ENCODE measurements at places on chromosomes 2 and 18.

- DNase-seq = no peak
Observed at GRCh38 chr18:10688766-10689165, 162.9 kb downstream of the NAPG start.

DNA sequence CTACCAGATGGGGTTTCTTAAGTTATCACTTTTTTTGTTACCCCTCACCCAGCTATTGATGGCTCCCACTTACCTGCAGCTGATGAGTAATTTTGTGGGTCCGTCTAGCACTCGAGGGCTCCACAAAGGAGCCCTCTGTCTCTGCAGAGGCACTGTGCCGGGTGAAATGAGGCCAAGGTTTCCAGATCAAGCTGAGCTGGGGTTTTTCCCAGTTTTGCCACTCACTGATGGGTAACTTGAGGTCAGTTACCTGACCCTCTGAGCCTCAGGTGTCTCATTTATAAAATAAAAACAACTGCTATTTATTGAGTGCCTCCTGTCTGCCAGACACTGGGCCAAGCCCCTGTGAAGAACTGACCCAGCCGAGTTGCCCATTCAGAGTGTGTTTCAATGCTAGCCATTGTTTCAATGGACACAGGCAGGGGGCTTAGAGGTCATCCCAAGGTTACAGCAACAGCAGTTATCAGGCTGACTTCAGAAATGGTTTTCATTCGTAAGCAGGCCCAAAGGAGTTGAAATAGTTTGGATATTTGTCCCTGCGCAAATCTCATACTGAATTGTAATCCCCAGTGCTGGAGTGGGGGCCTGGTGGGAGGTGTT lies 192.9 kb downstream of the NCK2 start:
- no peak for DNase-seq

GRCh38 chr2:15912203-15912602 lies 28.1 kb upstream of the MYCN start:
- DNase-seq = peak; percentile 91

DNA sequence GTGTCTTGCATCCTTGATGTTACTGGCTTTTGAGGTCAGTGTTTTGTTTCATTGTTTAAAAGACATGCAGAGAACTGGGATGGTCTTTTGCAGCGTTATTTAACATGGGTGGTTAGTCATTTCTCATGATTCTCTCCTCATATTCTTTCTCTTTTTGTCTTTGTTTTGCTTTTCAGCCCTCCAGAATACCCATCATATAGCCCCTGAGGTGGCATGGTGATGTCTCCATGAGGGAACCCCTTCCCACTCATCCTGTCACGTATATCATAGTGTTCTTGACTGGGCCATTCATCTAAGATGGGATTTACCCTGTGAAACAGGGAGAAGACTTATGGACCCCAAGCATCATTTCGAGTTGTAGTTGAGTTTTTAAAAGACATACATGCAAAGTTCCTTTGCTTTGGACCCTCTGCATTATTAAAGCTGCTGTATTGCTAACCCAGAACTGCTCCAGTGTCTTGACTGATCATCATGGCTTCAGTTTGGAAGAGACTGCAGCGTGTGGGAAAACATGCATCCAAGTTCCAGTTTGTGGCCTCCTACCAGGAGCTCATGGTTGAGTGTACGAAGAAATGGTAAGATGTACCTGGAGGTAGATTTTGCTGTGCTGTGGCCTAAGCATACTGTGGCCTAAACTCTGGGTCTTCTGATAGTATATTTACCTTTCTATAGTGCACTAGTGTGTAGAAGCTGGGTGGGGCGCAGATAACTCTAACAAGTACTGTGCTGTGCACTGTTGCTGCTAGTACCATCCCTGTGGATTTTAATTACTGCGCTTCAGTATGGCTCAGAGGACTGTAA lies 1.4 kb downstream of the EHBP1 start:
- DNase-seq = no peak

DNA sequence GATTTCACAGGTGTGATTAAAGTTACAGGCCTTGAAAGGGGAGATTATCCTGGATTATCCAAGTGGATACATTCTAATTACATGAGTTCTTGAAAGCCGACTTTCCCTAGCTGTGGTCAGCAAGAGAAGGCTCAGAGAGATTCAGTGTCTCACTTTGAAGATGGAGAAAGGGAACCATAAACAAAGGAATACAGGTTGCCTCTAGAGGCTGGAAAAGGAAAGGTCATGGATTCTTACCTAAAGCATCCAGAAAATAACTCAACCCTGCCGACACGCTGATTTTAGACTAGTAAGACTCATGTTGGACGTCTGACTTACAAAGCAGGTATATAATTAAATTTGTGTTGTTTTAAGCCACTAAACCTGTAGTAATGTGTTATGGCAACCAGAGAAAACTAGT lies 1095.7 kb upstream of the ZEB2 start:
- DNase-seq = no peak

- no peak for DNase-seq
Observed at GRCh38 chr2:156459720-156460119, 23.5 kb downstream of the GPD2 start.

- DNase-seq = no peak
Observed at GRCh38 chr18:2971741-2972552, 41.0 kb downstream of the LPIN2 start.

DNA sequence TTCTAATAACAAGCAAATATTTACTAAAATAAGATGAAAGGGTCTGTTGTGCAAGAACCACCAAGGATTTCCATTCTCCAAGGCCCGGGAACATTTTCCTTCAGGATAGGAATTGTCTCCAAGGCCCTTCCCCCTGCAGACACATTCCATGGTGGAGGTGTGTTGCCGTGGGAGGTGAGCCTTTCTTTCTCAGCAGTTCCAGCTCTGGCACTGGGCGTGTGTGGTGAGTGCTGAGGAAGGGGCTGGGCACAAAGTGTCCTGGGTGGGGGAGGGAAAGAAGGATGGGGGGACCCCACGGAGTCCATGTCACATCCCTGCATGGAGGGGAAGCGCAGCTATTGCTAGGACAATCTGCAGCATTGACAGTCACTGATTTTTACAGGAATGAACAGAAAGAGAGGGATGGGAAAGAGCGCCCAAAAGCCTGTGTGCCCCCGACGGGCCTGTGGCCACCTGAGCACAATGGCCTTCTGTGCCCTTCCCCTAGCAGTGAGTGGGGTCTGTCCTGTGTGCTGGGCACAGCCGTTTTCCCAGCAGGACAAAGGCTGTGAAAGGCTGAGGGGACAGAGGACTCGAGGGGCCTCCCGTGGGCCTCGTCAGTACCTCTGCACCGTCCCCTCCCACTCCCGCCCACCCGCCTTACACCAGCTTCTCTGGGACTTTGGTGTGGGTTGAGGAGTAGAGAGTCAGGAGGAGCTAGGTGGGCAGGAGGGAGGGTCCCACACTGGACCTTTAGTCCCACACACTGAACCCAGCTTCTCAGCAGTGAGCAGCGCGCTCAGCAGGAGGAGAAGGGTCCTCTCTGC lies 79.8 kb downstream of the PTGR3 start:
- DNase-seq = no peak

DNA sequence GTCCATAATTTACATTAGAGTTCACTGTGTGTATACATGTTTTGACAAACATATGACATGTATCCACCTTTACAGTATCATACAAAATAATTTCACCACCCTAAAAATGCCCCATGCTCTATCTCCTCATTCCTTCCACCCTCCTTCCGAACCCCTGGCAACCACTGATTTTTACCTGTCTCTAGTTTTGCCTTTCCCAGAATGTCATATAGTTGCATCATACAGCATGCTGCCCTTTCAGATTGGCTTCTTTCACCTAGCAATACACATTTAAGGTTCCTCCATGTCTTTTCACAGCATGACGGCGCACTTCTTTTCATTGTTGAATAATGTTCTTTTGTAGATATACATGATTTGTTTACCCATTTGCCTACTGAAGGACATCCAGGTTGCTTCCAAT lies 10.4 kb downstream of the LRPPRC start:
- no peak for DNase-seq

GRCh38 chr2:159998243-159998642 lies 64.2 kb downstream of the PLA2R1 start:
- no peak for DNase-seq

DNA sequence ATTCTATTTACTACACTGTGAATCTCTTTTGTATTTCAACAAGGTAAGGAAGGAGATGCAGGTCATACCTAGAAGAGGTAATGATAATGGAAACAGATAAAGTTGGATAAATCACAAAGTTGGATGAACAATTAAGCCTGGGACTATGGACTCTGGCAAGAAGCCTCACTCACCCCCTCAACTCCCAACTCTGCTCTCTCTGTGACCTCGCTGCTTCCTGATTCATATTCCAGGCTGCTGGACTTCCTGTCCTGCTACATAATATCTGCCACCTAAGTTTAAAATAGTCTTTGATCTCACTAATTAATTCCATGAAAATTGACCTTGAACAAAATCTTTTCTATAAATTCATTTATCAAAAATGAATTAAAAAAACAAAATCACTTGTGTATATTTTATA lies 215.3 kb downstream of the CALCRL start:
- no peak for DNase-seq

DNA sequence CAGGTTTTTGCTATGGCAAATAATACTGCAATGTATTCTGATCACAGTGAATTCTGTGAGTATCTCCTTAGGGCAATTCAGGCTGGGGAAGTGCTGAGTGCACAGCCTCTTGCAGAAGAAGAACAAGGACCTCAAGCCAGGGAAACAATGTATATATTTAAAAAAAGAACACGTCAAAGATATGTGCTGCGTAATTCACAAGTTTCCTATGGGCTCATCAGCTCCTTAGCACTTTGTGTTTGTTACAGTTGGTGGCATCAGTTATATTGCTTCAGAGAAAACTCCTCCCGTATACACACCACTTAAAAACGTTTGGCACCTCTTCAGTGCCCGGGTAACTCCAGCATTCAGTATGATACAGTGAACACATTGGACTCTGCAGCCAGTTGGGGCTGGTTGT lies 16.5 kb upstream of the MARCO start:
- DNase-seq = no peak

DNA sequence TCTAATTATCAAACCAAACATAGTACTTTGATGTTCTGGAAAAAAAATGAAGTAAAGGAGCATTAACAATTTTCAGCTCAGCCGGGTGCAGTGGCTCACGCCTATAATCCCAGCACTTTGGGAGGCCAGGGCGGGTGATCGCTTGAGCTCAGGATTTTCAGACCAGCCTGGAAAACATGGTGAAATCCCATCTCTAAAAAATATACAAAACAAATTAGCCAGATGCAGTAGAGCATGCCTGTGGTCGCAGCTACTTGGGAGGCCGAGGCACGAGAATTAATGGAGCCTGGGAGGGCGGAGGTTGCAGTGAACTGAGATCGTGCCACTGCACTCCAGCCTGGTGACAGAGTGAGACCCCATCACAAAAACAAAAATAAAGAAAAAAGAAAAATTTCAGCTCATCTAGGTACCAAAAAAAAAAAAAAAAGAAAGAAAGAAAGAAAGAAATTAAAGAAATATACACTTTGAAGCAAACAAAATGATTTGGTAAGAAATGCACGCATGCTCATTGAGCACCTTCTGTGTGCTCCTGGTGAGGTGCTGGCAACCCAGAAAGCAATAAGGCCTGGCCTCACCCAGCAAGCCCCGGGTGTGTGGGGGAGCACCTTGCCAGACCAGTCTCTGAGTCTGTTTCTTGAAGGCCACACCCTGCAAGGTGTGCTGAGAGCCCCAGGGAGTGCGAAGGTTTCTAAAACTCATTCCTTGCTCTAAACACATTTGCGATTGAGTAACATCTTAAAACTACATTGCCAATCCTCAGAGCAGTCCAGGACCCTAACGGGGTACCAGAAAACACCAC lies 133.5 kb downstream of the TFCP2L1 start:
- peak; percentile 61 for DNase-seq

DNA sequence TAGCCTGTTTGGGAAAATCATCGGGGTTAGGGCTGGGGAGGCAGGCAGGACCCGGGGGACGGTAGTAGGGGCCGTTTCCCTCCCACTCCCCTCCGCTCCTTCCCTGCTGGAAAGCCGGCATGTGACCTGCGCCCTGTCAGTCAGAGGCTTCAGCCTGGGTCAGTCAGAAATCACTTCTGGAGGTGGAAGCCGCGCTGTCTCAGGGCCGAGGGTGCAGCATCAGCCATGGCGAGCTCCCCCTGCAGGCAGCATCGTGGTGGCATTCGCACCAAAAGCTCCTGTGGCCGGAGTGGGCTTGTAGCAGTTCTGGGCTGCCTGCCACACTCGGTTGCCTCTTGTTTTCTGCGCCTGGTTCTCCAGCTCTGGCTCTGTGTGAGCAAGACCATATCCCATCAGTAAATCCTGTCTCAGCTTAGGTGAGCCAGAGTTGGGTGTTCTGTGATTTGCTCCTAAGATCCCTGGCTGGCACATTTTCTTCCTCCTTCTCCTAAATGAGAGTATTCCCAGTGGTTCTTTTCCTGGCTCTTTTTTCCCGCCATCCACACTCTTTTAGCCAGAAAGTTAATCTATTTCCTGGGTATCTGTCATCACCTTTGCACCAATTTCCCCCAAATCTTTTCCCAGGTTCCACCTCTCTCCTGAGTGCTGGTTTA lies 123.9 kb upstream of the CD302 start:
- no peak for DNase-seq

GRCh38 chr2:21330786-21331391 lies 207.1 kb downstream of the TDRD15 start:
- no peak for DNase-seq

DNA sequence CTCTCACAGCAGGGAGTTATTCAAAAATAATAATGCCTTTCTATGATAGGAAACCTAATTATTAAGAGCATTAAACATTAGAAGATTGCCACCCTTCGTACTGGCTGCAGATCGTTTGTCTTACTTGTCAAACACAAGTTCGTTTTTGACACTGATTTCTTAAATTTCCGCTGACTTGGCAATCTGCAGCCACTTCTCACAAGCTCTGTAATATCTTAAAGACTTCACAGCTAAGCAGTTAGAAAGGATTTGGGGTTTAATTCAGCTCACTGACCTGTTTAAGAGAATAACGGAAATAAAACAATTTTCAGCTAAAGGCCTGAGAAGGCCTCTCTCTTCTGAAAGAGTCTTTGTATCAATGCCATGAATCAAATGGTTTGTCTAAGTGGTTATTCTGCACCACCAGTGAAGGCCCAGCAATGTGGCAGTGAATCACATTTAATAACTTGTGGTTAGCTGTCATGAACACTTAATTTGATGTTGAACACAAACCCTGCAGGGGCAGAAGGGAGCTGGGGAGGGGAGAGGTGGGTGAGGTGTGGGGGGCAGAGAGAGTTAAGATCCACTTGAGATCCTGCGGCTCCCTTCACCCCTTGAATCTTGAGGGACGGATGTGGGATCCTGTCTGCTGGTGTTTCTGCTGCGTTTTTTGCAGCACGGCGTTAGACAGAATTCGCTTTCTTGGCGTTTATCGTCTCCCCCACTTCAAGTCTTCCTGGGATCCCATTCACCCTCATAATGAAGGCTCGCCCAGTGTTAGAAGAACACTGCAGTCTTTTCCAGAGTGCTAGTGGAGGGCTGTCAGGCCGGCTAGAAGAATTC lies 145.4 kb upstream of the SATB2 start:
- DNase-seq = no peak

- DNase-seq = no peak
Observed at GRCh38 chr2:17646838-17647701, 106.5 kb downstream of the SMC6 start.

- DNase-seq = no peak
Observed at GRCh38 chr18:48138210-48138609, 207.8 kb upstream of the SMAD2 start.

All from RWPE1 (cell line).